Amniotic stem cell (primary cell): ENCODE measurements at places on chromosomes 1 and 21.

GRCh38 chr1:22491995-22492715 is 40.5 kb downstream of the ZBTB40 start:
- no peak for DNase-seq

DNA sequence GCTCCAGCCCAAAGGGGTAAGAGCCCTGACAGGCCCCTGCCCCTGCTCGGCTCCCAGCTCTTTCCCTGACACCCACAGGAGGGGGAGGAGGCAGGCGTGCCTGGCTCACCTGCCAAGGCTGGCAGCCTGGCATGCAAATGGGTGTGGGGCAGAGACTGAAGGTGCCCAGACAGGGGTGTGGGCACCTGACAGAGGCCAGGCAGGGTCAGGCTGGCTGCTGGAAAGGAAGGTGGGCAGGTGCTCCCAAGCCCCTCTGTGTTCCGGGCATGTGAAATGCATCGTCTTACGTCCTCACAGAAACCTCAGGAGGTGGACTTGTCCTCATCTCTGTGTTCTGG is 19.4 kb upstream of the CASZ1 start:
- no peak for DNase-seq

GRCh38 chr1:228668553-228669241 is 66.6 kb upstream of the RHOU start:
- DNase-seq, result no peak

DNA sequence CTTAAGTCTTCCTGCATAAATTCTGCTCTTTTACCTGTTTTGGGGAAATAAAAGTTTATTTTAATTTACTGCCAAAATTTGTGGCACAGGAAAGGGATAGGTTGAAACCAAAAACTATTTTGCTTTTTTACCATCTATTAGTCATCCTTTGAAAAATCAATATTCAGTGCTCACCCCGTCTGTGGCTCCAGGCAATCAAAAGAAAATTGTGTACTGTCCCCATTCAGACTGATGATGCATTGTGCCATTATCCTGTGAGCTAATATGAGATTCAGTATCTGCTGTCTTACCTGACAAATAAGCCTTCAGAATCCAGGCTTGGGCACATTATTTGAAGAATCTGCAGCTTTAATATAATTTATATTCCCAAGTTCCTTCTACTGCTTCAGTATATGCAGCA is 650.7 kb downstream of the KIF26B start:
- no peak for DNase-seq

GRCh38 chr1:212553676-212554075 is 54.9 kb upstream of the ATF3 start:
- DNase-seq, result no peak
